ENCODE measurements at places on chromosomes 7 and 10. TPM values are rescaled to one million over a fixed set of nuclear protein-coding genes. Genes with fewer than 3 reads are reported as not detected.

DNA sequence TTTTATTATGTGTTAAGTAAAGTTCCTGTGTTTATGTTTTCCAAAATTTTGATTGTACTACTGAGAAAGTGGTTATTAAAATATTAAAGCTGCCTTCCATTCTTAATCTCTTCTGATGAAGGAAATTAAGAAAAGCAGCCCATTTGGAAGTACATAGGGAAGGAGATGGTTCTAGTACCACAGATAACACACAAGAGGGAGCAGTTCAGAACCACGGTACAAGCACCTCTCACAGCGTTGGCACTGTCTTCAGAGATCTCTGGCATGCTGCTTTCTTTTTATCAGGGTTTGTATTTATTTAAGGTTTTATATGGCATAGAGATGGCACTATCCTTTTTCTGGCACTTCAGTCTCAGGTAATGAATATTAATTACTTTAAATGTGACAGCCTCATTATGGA lies 111.6 kb downstream of the PHTF2 start:
- DNase-seq, result no peak

DNA sequence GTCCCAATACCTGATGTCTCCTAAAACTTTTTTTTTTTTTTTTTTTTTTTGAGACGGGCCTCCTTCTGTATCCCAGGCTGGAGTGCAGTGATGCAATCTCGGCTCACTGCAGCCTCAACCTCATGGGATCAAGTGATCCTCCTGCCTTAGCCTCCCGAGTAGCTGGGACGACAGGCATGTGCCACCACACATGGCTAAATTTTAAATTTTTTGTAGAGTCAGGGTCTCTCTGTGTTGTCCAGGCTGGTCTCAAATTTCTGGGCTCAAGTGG lies 28.4 kb downstream of the GTF2IRD1 start:
- DNase-seq, result no peak

- no peak for DNase-seq
Measured at GRCh38 chr7:106418094-106418493, 133.3 kb upstream of the NAMPT start.

DNA sequence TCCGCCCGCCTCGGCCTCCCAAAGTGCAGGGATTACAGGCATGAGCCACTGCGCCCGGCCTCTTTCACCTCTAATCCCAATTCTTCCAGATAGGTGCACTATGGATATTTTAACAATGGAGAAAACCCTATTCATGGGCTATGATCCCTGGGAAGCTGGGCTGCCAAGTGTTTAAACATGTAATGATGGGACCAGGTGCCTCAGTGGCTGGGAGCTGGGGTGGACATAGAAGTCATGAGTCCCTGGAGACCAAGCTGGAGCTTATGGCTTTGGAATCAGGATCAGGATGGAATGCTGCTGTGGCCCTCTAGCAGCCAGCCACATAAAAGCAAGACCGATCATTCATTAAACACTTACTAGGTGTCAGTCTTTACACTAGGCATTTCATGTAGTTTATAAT lies 41.8 kb upstream of the IGFBP3 start:
- DNase-seq, result peak; percentile 27

Gene TRPV6
- 2.7 TPM for total RNA-seq

- DNase-seq, result no peak
Measured at GRCh38 chr7:34080513-34080912, 175.2 kb downstream of the BMPER start.
